ENCODE measurements at places on chromosomes 6 and 20. TPM values are rescaled to one million over a fixed set of nuclear protein-coding genes. Genes with fewer than 3 reads are reported as not detected.
A peak's percentile ranks its signal among the peaks of the same experiment; 100 is the strongest.

The C2 gene
- 6.3 TPM for total RNA-seq

The RBBP9 gene
- total RNA-seq: 3.9 TPM

The NKAIN4 gene
- total RNA-seq: not detected

The DDX43 gene
- 0.55 TPM for total RNA-seq

The PTCRA gene
- total RNA-seq: not detected

DNA sequence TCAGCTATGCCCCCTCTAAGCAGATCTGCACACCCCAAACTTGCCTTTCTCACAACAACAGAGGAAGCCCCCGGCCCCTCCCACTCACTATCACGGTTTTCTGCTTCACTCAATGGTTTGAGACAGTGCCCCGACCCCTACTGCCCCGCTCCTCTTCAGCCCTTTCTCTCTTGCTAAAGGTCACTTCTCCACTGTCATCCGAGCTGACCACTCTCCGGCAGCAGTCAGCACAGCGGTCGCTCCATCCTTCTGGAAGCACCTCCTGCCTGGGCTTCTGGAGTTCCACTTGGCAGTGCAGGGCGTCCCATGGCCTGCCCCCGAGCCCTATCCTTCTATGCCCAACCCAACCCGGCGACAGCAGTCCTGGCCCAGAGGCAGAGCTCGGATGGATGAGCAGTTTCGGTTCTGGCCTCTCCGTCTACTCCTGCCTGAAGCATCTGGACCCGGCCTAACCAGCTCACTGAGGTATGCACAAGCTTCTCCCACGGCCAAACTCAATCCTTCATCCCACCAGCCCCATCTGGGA lies 4.1 kb downstream of the CTSZ start:
- DNase-seq: no peak
- no peaks in the 10 kb centered on the region for H3K27me3 ChIP-seq
- no peak overlapping the region for H3K27ac ChIP-seq
- no peak overlapping the region for H3K4me3 ChIP-seq

DNA sequence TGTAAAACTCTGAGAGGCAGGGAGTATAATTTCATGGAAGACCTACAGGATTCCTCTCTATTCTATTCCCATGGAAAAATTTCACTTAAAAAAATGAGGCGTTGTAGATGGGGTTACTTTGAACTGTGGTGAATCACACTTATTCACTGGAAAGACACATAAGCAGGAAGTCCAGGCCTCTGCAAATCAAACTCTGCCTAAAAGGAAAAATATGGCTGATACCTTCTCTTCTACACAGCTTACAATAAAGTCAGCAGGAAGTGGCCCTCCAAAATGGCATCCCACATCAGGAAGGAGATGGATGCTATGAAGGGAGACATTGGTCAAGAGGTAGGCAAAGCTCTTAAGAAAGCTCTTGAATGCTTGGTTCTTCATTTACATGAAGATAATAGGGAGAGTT lies 115.9 kb downstream of the FYN start:
- H3K36me3 ChIP-seq: no peaks in the 10 kb centered on the region
- no peak overlapping the region for H3K27ac ChIP-seq
- DNase-seq: no peak
- no peaks in the 10 kb centered on the region for H3K27me3 ChIP-seq
- no peaks in the 10 kb centered on the region for H3K4me1 ChIP-seq
- no peak overlapping the region for H3K4me3 ChIP-seq

DNA sequence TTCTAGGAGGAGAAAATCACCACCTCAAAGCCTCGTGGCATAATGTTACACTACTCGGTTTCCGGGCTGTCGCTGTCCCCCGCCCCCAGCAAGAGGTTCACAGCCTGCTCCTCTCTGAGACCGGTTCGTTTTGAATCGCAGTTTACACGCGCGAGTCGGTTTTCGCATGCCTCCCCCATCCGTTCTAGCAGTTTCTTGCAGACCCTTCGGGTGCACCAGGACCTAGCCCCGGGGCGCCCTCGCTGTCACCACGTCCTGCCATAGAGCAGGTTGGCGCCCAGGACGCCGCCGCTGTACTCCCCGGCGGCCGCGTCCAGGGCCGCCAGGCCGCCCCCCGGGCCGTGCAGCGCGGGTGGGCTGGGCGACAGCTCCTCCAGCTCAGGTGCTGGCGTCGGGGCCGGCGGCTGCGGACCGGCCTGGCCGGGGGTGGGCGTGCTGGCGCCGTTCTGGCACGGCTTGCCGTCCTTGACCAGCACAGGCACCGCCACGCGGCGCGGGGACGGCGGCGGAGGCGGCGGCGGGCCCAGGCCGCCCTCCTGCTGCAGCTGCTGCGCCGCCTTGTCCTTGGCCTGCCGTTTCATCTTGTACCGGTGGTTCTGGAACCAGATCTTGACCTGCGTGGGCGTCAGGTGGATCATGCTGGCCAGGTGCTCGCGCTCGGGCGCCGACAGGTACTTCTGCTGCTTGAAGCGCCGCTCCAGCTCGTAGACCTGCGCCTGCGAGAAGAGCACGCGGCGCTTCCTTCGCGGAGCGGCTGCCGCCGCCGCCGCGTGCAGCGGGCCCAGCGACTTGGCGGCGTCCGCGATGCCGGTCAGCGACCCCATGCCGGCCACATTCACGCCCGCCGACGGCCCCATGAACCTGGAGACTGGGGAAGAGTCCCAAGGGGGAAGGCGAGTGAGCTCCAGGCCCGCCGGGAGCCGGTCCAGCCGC lies 1.4 kb downstream of the NKX2-4 start:
- peak; percentile 18 for DNase-seq
- H3K27me3 ChIP-seq: peaks cover 16% of the 10 kb centered on the region
- H3K36me3 ChIP-seq: no peaks in the 10 kb centered on the region
- H3K4me1 ChIP-seq: no peaks in the 10 kb centered on the region

- H3K4me3 ChIP-seq: no peak overlapping the region
- no peaks in the 10 kb centered on the region for H3K4me1 ChIP-seq
- H3K27ac ChIP-seq: no peak overlapping the region
- H3K36me3 ChIP-seq: no peaks in the 10 kb centered on the region
- no peak for DNase-seq
These were observed 1.2 kb upstream of the FABP7 start for GRCh38 chr6:122778302-122778701.

GRCh38 chr6:1442929-1443328 lies 53.6 kb downstream of the FOXF2 start:
- no peaks in the 10 kb centered on the region for H3K27me3 ChIP-seq
- H3K36me3 ChIP-seq: no peaks in the 10 kb centered on the region
- H3K27ac ChIP-seq: no peak overlapping the region
- DNase-seq: no peak
- H3K4me1 ChIP-seq: no peaks in the 10 kb centered on the region
- no peak overlapping the region for H3K4me3 ChIP-seq

GRCh38 chr20:51014797-51015722 lies 7.8 kb downstream of the KCNG1 start:
- no peak overlapping the region for H3K27ac ChIP-seq
- H3K27me3 ChIP-seq: no peaks in the 10 kb centered on the region
- no peaks in the 10 kb centered on the region for H3K36me3 ChIP-seq
- peak; percentile 59 for DNase-seq
- H3K4me3 ChIP-seq: no peak overlapping the region

DNA sequence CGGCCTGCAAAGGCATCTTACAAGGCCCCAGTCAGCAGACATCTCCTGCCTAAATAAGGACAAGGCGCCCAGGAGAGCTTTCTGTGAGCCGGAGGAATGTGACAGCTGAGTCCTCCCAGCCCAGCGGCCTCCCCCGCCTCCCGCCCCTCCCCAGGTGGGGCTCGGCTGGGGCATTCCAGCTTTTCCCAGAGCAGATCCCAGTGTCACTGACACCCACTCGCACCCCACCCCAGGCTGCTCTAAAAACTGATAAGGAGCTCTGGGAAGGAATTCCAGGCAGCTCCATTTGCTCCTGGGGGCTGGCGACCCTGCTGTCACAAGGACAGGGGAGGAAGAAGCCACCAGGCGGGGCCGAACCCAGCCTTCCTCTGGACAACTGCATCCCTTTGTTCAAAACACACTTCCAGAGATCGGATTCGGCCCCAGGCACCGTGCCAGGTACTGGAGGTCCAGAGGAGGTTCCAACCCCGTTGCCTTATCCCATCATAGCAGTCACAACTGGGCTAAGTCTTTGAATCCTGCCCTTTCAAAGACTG lies 49.7 kb downstream of the JPH2 start:
- H3K4me1 ChIP-seq: no peaks in the 10 kb centered on the region
- H3K4me3 ChIP-seq: no peak overlapping the region
- peaks cover 3% of the 10 kb centered on the region for H3K27me3 ChIP-seq
- no peak overlapping the region for H3K27ac ChIP-seq
- DNase-seq: no peak

GRCh38 chr6:41635365-41635764 lies 2.9 kb upstream of the MDFI start:
- H3K4me1 ChIP-seq: peaks cover 5% of the 10 kb centered on the region
- H3K36me3 ChIP-seq: no peaks in the 10 kb centered on the region
- DNase-seq: no peak
- no peaks in the 10 kb centered on the region for H3K27me3 ChIP-seq
- H3K4me3 ChIP-seq: no peak overlapping the region

DNA sequence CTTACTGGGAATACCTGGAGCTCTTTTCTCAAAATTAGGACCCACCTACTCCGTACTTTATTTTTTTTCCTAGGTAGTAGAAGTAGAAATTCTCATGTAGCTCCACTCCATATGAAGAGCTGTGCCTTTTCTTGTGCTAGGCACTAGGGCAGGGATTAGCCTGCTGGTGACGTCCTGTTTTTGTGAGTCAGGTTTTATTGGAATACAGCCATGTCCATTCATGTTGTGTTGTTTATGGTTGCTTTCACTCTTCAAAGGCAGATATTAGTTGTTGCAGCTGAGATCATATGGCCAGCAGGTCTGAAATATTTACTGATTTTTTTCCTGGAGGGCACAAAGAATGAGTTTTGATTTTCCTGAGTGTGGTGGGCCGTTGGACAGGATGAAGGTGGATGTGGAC lies 20.5 kb downstream of the XRN2 start:
- H3K27ac ChIP-seq: no peak overlapping the region
- H3K36me3 ChIP-seq: no peaks in the 10 kb centered on the region
- H3K4me3 ChIP-seq: no peak overlapping the region
- peaks cover 24% of the 10 kb centered on the region for H3K4me1 ChIP-seq

GRCh38 chr6:5248302-5249098 lies 12.2 kb downstream of the LYRM4 start:
- no peaks in the 10 kb centered on the region for H3K36me3 ChIP-seq
- no peak overlapping the region for H3K27ac ChIP-seq
- no peaks in the 10 kb centered on the region for H3K27me3 ChIP-seq
- H3K4me3 ChIP-seq: no peak overlapping the region
- no peak for DNase-seq

- no peaks in the 10 kb centered on the region for H3K27me3 ChIP-seq
- no peak overlapping the region for H3K27ac ChIP-seq
- no peaks in the 10 kb centered on the region for H3K36me3 ChIP-seq
- H3K4me3 ChIP-seq: peak overlapping the region; percentile 100
These were observed 707 bp upstream of the TOP1 start for GRCh38 chr20:41027872-41028358.

GRCh38 chr20:44454306-44454963 lies 21.2 kb upstream of the TTPAL start:
- no peak overlapping the region for H3K4me3 ChIP-seq
- no peaks in the 10 kb centered on the region for H3K27me3 ChIP-seq
- H3K27ac ChIP-seq: no peak overlapping the region
- no peaks in the 10 kb centered on the region for H3K36me3 ChIP-seq
- no peaks in the 10 kb centered on the region for H3K4me1 ChIP-seq

GRCh38 chr6:135390458-135390857 lies 107.1 kb downstream of the AHI1 start:
- H3K27ac ChIP-seq: no peak overlapping the region
- H3K36me3 ChIP-seq: no peaks in the 10 kb centered on the region
- no peaks in the 10 kb centered on the region for H3K27me3 ChIP-seq
- no peak overlapping the region for H3K4me3 ChIP-seq
- no peak for DNase-seq
- H3K4me1 ChIP-seq: no peaks in the 10 kb centered on the region

DNA sequence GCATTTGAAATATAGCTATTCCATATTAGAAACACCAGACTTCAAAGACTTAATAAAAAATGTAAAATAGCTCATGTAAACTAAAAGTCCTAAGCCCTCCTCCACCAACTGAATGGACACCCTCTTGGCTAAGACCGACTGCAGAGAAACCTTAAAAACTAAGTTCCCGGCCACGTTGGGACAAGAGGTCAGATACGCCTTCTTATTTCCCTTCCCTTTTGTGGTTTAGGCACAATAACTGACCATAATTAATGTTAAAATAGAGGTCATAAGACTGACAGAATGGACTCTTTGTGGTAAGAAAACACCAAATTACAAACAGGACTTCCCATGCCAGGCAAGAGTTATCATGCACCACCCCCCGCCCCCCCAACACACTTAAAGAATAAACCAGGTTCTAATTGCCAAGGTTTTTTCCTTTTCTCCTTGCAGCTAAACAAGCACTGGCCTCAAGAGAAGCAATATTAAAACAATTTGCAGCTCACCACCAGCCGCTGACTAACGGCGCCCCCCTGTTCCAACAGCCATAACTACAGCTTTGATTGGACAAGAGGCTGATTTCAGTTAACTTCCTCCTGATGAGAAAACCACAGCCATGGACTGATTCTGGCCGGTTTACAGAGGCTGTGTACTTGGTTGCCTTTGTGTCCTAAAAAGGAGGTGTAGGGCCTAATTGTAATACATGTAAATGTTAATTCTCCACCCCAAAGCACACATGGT lies 10.7 kb upstream of the LAMP5 start:
- no peak for DNase-seq
- no peak overlapping the region for H3K27ac ChIP-seq
- no peaks in the 10 kb centered on the region for H3K27me3 ChIP-seq
- no peak overlapping the region for H3K4me3 ChIP-seq

DNA sequence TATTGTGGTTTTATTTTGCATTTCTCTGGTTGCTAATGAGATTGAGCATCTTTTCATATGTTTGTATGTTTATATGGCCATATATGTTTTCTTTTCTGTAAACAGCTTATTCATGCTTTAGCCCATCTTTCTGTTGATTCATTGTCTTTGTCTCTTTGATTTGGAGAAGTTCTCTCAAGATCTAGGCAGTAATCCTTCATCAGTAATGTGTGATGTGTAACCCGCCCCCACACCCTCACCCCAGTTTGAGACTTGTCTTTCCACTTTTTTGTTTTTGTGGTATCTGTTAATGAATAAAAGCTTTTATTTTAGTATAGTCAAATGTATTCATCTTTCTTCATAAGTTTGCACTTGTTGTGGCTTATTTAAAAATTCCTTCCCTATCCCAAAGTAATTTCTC lies 26.0 kb downstream of the ZC3H12D start:
- no peak overlapping the region for H3K27ac ChIP-seq
- H3K27me3 ChIP-seq: no peaks in the 10 kb centered on the region
- no peaks in the 10 kb centered on the region for H3K36me3 ChIP-seq

- peak; percentile 22 for DNase-seq
- no peaks in the 10 kb centered on the region for H3K36me3 ChIP-seq
- no peaks in the 10 kb centered on the region for H3K4me1 ChIP-seq
- no peaks in the 10 kb centered on the region for H3K27me3 ChIP-seq
- no peak overlapping the region for H3K4me3 ChIP-seq
These were observed 1.5 kb downstream of the SIGLEC1 start for GRCh38 chr20:3710703-3711483.

GRCh38 chr6:108768166-108768555 lies 80.1 kb upstream of the ARMC2 start:
- H3K27me3 ChIP-seq: no peaks in the 10 kb centered on the region
- H3K4me1 ChIP-seq: peaks cover 41% of the 10 kb centered on the region
- no peaks in the 10 kb centered on the region for H3K36me3 ChIP-seq
- DNase-seq: no peak
- no peak overlapping the region for H3K27ac ChIP-seq
